Activated T-cell treated with anti-CD3 and anti-CD28 coated beads, Interleukin-2, amount 50 U/mL, for 72 hours (primary cell): ENCODE measurements at places on chromosomes 1 and 21. TPM values are rescaled to one million over a fixed set of nuclear protein-coding genes. Genes with fewer than 3 reads are reported as not detected.
A peak's percentile ranks its signal among the peaks of the same experiment; 100 is the strongest.

DNA sequence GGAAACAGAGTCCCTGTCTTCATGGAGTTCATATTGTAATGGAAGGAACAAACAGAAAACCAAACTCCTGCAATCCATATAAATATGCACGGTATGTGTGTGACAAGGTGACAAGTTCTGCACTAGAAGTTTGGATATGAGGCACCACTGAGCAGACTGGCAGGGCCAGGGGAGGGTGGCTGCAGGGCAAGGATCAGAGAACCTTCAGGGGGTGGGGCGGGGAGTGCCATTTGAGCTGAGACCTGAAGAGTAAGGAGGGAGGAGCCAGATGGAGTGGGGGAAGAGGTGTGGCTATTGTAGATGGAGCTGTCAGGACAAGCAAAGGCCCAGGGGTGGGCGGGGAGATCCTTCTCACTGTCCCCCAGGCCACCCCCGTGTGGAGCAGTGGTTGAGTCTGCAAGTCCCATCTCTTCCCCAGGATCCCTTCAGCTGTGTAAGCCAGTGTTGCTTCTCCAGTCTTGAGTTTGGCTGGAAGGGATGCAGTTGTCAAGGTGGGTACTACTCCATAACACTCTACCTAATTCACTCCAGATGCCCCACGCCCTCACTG, 76.4 kb downstream of the ATP5PO start:
- no peak for DNase-seq

GRCh38 chr1:29646161-29646775, 409.9 kb downstream of the PTPRU start:
- no peak for DNase-seq

DNA sequence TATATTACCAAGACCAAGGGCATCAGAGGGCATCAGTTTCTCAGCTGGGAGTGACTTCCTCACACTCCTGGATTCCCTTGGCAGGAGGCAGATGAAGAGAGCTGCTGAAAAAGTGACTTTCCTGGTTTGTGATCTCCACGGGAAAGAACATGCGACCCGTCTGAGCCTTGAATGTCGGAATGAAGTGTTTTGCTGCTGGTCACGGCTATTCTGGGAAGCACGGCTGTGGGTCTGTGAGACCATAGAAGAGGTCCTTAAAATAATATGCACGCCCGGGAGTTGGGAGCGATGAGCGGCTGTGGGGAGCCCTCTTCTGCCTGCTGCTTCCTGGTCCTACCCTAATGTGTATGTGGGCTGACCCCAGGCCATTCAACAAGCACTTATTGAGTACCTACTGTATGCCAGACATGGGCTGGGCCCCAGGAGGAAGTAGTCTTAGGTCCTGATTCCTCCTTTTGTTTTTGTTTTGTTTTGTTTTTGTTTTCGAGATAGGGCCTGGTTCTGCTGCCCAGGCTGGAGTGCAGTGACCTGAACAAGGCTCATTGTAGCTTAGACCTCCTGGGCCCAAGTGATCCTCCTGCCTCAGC, 13.2 kb upstream of the UMODL1 start:
- DNase-seq: no peak

- DNase-seq: peak; percentile 71
Observed at GRCh38 chr21:42614811-42615351, 38.5 kb upstream of the PDE9A start.

GRCh38 chr1:222034790-222035189, 292.9 kb upstream of the DUSP10 start:
- DNase-seq: no peak

CR1L gene
- 0.19 TPM for total RNA-seq

GOLT1A gene
- 0.58 TPM for total RNA-seq
